ENCODE measurements at places on chromosomes 4 and X.

GRCh38 chr4:101191302-101192098 is 155.8 kb downstream of the PPP3CA start:
- DNase-seq: no peak

DNA sequence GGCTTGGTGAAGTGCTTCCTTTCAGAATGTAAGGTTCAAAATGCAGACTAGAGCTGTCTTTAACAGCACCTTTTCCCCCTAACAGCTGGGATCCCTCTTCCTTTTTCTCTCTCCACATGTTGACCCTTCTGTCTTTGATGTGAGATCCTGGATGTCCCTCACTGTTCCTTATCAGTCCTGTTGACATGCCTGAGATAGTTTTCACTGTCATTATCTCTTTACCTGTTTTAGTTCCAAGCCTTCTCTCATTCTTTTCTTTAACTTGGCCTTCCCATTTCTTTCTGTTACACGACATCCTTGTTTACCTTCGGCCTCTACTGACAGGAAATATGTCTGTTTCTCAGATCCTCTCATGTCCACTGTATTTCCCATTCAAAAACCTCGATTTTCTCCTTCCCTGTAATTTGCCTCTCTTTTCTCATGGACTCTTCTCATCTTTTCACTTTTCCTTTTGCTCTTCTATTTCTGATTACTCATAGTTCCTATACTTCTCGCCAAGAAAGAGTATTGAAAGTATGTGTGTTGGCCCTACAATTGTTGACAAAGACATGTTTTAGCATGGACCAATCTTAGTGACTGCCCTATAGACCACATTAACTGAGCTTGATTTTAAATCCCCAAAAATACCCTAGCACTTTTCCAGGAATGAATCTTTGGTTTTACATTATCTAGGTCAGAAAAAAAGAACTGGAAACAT is 1.2 kb upstream of the SOWAHB start:
- DNase-seq: no peak

GRCh38 chrX:37745354-37745753 is 34.5 kb upstream of the CYBB start:
- peak; percentile 42 for DNase-seq

DNA sequence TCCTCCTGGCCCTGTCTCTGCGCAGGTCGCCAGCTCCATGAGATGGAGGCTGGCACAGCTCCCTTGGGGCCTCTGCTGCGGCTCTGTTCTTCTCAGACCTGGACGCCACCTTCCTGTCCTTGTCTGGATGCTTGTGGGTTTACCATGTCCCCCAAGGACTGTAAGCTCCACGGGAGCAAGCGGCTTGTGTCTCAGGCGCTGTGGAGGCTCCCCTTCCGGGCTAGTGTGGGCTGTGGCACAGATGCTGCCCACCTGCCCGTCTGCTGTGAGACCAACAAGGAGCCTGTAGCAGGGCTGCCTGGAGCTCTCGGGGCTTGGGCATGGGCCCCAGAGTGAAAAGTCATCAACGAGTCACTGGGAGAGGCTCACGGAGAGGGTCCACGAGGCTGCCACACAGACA is 25.2 kb downstream of the NAT8L start:
- no peak for DNase-seq

GRCh38 chrX:96394598-96394997 is 290.0 kb upstream of the DIAPH2 start:
- no peak for DNase-seq
